ENCODE measurements at places on chromosomes 16 and 17. TPM values are rescaled to one million over a fixed set of nuclear protein-coding genes. Genes with fewer than 3 reads are reported as not detected.
A peak's percentile ranks its signal among the peaks of the same experiment; 100 is the strongest.

- peak; percentile 61 for DNase-seq
Observed at GRCh38 chr16:67456391-67457081, 24.4 kb downstream of the ATP6V0D1 start.

GRCh38 chr17:56929362-56929969 lies 15.6 kb upstream of the TRIM25 start:
- no peak for DNase-seq

DNA sequence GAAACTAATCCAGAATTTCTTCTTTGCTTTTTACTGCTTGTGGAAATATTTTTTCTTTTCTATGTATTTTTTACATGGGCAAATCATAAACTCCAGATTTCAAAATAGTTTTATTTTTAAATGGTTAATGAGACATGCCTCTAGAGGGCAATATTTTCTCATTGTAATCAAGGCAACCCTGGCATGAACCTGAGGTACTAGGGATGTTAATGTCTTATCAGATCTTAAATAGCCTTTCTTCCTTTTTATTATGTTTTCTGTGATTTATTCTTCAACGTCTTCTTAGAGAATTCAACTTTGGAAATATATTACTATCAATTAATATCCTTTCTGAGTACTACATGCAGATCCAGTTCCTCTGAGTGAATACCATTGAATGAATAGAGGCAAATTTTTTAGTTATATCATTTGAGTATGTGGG lies 324.7 kb downstream of the BCAS3 start:
- no peak for DNase-seq

- no peak for DNase-seq
Observed at GRCh38 chr17:66892246-66892645, 57.3 kb downstream of the CACNG5 start.

- DNase-seq: no peak
Observed at GRCh38 chr17:63181856-63182255, 215.8 kb downstream of the TANC2 start.

GRCh38 chr16:22050963-22051362 lies 41.4 kb upstream of the VWA3A start:
- no peak for DNase-seq

The MYH11 gene
- total RNA-seq: 0.69 TPM

The FOXJ1 gene
- 6.2 TPM for total RNA-seq

The NME2 gene
- 746 TPM for total RNA-seq
